ENCODE measurements at places on chromosomes 3 and 15. TPM values are rescaled to one million over a fixed set of nuclear protein-coding genes. Genes with fewer than 3 reads are reported as not detected.

GRCh38 chr3:21062831-21063294, 688.1 kb downstream of the ZNF385D start:
- H3K4me1 ChIP-seq = no peaks in the 10 kb centered on the region
- H3K27me3 ChIP-seq = no peaks in the 10 kb centered on the region
- H3K4me3 ChIP-seq = no peak overlapping the region

GRCh38 chr3:176609361-176609760, 587.9 kb downstream of the TBL1XR1 start:
- no peak overlapping the region for H3K27ac ChIP-seq
- H3K4me3 ChIP-seq = no peak overlapping the region
- no peaks in the 10 kb centered on the region for H3K4me1 ChIP-seq
- H3K36me3 ChIP-seq = no peaks in the 10 kb centered on the region

DNA sequence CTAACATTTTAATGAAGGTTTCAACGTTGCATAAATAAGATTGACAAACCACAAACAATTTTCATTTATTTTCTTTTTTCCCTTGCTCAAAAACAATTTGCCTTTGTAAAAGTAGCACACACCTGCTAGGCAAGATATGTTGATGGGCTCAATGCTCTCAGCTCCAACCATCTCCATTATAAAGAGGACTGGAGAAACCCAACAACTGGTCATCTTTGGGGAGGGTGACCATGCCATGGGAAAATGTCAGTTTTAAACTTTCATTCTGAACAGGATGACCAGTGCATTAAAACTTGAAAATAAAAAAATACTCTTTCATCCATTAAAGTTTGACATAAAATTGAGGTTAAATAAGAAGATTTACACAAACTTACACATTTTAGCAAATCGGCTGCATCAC, 183.7 kb downstream of the CFAP20DC start:
- H3K4me3 ChIP-seq = no peak overlapping the region
- DNase-seq = no peak
- H3K27me3 ChIP-seq = no peaks in the 10 kb centered on the region
- no peaks in the 10 kb centered on the region for H3K36me3 ChIP-seq
- no peaks in the 10 kb centered on the region for H3K4me1 ChIP-seq

DNA sequence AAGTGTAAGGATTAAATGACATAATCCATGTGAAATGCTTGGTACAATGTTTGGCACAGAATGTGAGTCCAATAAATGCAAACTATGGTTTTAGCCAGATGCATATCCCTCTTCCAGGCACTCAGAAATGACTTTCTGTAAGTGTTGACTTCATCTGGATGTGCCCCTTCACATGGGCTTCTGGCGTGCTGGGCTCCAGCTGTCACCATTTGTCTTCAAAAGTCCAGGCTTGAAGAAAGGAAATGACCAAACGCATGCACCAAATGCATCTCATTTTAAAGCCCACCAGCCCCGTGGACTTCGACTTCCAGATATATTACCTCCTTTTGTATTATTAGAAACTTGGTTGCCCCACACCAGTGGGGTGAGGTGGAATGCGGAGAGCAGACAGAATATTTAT, 23.7 kb downstream of the CRYGS start:
- no peak overlapping the region for H3K4me3 ChIP-seq
- DNase-seq = no peak
- H3K36me3 ChIP-seq = no peaks in the 10 kb centered on the region
- H3K27me3 ChIP-seq = no peaks in the 10 kb centered on the region
- H3K4me1 ChIP-seq = no peaks in the 10 kb centered on the region
- H3K27ac ChIP-seq = no peak overlapping the region

- no peaks in the 10 kb centered on the region for H3K36me3 ChIP-seq
- no peak for DNase-seq
- H3K4me3 ChIP-seq = no peak overlapping the region
- H3K4me1 ChIP-seq = peaks cover 29% of the 10 kb centered on the region
- no peaks in the 10 kb centered on the region for H3K27me3 ChIP-seq
- H3K27ac ChIP-seq = peak overlapping the region; percentile 62
Measured at GRCh38 chr15:74788042-74788682, 6.3 kb downstream of the CSK start.

GRCh38 chr3:33071946-33072345, 25.0 kb downstream of the GLB1 start:
- no peak for DNase-seq
- no peaks in the 10 kb centered on the region for H3K4me1 ChIP-seq
- no peak overlapping the region for H3K27ac ChIP-seq
- H3K36me3 ChIP-seq = peaks cover 32% of the 10 kb centered on the region
- no peak overlapping the region for H3K4me3 ChIP-seq

DNA sequence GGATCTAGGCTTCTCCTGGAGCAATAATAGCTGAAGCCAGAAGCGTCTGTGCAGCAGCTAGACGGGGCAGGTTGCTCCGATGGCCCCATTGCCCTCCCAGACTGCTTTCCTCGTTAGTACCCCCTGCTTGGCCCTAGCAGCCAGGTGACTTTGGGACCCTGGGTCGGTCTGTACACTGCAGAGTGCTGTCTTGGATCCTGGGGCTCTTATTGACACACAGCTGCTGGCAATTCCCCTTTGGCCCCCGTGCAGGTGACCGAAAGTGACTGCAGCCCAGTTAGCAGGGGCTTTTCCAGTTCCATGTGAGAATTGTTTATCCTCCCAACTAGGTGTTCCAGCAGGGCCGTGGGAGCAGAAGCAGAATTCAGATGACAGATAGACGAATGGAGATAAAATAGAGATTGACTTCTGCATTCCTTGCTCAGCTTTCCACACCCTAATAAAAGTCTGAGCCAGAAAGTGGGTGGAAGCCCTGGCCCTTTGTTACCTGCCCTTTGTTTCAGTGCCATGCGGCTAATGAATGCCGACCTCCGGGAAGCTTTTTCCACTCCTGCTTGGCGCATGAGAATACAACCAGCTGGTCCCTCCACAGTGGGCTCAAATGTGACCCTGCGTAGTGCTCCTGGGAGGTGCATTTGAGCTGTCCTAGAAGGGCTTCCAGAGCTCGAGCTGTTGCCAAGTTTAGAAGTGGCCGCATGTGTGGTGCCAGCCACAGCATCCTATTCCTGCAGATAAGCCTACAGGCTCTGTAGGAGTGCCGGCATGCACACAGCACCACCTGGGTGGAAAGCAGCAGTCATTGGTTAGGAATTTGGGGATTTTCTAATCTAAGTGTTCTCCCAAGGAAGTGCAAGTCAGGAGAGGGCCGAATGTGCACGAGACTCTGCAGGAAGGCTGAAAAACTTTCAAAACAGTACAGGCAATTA, 94.4 kb downstream of the SLCO3A1 start:
- no peak for DNase-seq
- no peak overlapping the region for H3K4me3 ChIP-seq
- peak overlapping the region; percentile 69 for H3K27ac ChIP-seq
- H3K4me1 ChIP-seq = peaks cover 48% of the 10 kb centered on the region
- no peaks in the 10 kb centered on the region for H3K27me3 ChIP-seq
- H3K36me3 ChIP-seq = no peaks in the 10 kb centered on the region

DNA sequence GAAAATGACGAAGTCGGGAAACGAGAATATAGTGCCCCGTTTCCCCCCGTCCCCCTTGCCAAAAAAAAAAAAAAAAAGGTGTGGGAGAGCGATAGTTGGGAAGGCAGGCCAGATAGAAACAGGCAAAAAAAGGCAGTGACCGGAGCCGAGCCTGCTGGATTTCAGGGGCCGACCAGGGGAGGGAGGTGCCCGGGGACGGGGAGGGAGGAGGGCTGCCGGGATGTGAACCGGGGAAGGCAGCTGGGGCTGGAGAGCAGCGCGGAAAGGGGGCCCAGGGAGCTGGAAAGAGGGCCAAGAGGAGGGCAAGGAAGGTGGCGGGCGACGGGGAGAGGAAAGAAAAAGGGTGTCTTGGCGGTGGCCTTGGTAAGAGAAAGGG, 837 bp downstream of the LRRN1 start:
- no peaks in the 10 kb centered on the region for H3K27me3 ChIP-seq
- H3K4me1 ChIP-seq = peaks cover 3% of the 10 kb centered on the region
- no peak overlapping the region for H3K27ac ChIP-seq
- peak overlapping the region; percentile 70 for H3K4me3 ChIP-seq
- H3K36me3 ChIP-seq = no peaks in the 10 kb centered on the region

GRCh38 chr3:160953686-160954085, 151.5 kb downstream of the B3GALNT1 start:
- no peaks in the 10 kb centered on the region for H3K36me3 ChIP-seq
- no peak overlapping the region for H3K27ac ChIP-seq
- no peaks in the 10 kb centered on the region for H3K4me1 ChIP-seq
- no peak overlapping the region for H3K4me3 ChIP-seq
- DNase-seq = no peak
- H3K27me3 ChIP-seq = no peaks in the 10 kb centered on the region

DNA sequence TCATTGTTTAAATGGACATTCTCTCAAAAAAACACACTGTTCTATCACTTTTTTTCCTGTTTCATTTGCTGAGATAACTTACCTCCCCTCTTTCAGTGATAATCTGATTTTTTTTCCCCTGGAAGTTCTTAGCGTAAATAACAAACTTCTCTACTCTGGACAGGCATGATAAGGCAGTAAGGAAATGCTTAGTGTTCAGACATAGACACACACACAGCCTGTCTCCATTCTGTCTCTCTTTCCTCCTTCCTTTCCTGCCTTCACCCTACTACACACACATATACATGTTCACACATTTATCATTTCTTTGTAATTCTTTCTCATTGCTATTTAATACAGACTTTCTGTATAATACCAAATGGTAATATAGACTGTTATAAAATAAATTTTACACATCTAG, 470.8 kb upstream of the ROBO1 start:
- H3K27me3 ChIP-seq = no peaks in the 10 kb centered on the region
- no peaks in the 10 kb centered on the region for H3K4me1 ChIP-seq
- DNase-seq = no peak
- no peaks in the 10 kb centered on the region for H3K36me3 ChIP-seq
- H3K4me3 ChIP-seq = no peak overlapping the region
- no peak overlapping the region for H3K27ac ChIP-seq

GRCh38 chr15:35379972-35380371, 166.0 kb downstream of the DPH6 start:
- no peak overlapping the region for H3K4me3 ChIP-seq
- no peaks in the 10 kb centered on the region for H3K36me3 ChIP-seq
- peaks cover 2% of the 10 kb centered on the region for H3K4me1 ChIP-seq
- no peaks in the 10 kb centered on the region for H3K27me3 ChIP-seq
- no peak for DNase-seq

- H3K36me3 ChIP-seq = no peaks in the 10 kb centered on the region
- H3K27ac ChIP-seq = peak overlapping the region; percentile 17
- no peak for DNase-seq
- H3K27me3 ChIP-seq = no peaks in the 10 kb centered on the region
- H3K4me1 ChIP-seq = peaks cover 12% of the 10 kb centered on the region
Measured at GRCh38 chr3:143535994-143536784, 312.1 kb downstream of the SLC9A9 start.

DNA sequence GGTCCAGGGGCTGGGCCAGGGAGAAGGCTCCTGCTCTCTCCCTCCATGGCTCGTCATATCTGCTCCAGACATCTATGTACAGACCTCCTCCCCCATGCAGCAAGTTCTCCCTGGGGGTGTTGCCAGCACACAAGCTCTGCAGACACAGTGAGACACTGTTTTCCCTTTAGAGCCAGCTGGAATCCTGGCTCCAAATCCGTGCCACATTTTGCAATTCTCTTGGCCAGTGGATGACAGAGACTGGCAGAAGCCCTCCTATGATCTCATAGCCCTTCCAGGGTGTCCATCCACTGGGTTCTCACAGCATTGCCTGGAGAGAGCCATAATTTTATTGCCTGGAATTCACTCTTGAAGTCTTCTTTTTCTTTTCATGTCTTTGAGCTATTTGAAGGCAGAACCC, 203.9 kb downstream of the TLE3 start:
- H3K4me3 ChIP-seq = no peak overlapping the region
- no peak overlapping the region for H3K27ac ChIP-seq
- no peaks in the 10 kb centered on the region for H3K4me1 ChIP-seq
- no peaks in the 10 kb centered on the region for H3K36me3 ChIP-seq
- no peak for DNase-seq
- H3K27me3 ChIP-seq = no peaks in the 10 kb centered on the region

DNA sequence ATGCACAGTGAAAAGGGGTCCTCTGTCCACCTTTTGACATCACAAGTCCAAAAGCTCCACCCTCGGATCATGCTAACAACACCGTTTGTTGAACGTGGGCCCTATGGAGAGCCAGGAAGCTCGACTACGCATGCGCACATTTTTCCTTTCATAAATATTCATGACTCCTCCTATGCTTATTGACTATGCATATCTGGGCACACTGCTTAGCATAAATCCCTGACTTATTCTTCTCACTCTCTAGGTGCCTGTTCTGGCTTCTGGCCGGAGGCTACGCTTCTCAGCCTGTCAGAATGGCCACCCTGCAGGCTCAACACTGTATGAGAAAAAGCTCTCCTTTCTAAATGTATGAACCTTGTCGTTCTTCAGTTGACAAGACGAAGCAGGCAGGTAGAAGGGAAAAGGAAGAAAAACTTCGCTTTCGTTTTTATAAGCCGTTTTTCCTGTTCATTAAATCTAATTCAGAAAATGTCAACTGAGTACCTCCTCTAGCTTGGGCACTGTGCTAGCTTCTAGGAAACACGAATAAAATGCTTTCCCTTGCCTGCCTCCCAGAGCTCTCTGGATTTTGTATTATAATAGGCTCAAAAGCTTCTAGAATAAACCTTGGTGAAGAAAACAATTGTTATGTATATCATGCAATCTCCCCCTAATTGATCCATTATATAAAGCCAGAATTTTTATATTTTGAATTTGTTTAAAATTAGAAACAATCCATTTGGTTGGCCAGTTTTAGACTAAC, 207.7 kb downstream of the ATP10A start:
- H3K4me1 ChIP-seq = no peaks in the 10 kb centered on the region
- DNase-seq = no peak
- H3K36me3 ChIP-seq = no peaks in the 10 kb centered on the region
- H3K27ac ChIP-seq = no peak overlapping the region
- H3K4me3 ChIP-seq = no peak overlapping the region

The MUC20 gene
- total RNA-seq = 52.0 TPM

The LRRFIP2 gene
- 42.8 TPM for total RNA-seq

The RGMA gene
- total RNA-seq = 76.7 TPM

The CYP1A2 gene
- total RNA-seq = not detected

The CNTN4 gene
- total RNA-seq = 37.5 TPM

The PRR23B gene
- not detected for total RNA-seq

The CSTA gene
- total RNA-seq = not detected

The GUCA1C gene
- not detected for total RNA-seq

The MUSTN1 gene
- total RNA-seq = 132 TPM

Data from ascending aorta (tissue), 2 donors.